Stimulated activated CD4-positive, alpha-beta T cell treated with anti-CD3 and anti-CD28 coated beads, Interleukin-12 subunit alpha, Interleukin-12 subunit beta, amount 100 ng/mL, for 4 hours (primary cell): ENCODE measurements at places on chromosomes 6 and 20.

- DNase-seq, result no peak
Measured at GRCh38 chr6:166595949-166596348, 9.5 kb upstream of the RAMACL start.

- no peak for DNase-seq
Measured at GRCh38 chr6:26457264-26457805, 420 bp upstream of the BTN2A1 start.

DNA sequence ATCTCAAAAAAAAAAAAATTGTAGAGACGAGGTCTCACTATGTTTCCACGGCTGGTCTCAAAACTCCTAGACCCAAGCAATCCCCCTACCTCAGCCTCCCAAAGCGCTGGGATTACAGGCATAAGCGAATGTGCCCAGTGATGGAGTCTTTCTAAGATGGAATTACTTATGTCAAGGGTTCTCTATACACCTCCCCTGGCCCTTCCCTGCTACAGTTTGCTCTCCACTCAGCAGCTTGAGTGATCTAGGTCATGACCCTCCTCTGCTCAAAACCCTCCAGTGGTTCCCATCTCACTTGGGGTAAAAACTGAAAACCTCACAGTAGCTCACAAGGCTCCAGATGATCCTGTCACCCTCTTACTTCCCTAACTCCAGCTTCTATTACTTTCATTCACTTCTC lies 1.8 kb upstream of the DNPH1 start:
- no peak for DNase-seq

- no peak for DNase-seq
Measured at GRCh38 chr6:33843131-33844121, 39.6 kb upstream of the MLN start.

GRCh38 chr6:34689742-34690141 lies 6.8 kb downstream of the ILRUN start:
- no peak for DNase-seq

DNA sequence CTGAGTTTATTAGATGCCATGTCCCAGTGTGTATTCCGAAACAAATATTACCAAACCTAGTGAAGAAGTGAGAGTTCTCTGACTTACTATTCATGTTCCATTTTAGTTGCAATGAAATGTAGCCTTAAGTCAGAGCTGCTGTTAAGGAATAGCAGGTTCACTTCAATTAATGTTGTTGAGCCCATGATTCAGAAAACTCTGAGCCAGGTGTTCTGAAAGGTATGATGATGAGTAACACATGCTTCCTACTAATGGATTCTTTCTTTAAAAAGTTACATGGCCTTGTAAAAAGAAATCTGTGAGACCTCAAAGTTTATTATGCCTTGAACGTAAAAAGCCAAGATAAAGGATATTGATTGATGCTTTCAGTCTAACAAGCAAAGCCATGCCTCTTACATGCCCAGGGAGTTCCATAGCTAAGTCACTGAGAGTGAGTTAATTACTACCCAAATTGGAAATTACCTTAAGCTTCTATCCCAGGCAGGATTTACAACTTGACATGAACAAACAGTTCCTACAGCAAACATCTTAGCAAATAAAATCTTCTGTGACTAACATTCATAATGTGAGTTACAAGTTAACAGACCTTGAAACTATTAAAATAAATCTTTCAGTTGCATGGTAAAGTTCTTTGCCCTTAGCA lies 122.9 kb downstream of the AKAP7 start:
- DNase-seq, result no peak

DNA sequence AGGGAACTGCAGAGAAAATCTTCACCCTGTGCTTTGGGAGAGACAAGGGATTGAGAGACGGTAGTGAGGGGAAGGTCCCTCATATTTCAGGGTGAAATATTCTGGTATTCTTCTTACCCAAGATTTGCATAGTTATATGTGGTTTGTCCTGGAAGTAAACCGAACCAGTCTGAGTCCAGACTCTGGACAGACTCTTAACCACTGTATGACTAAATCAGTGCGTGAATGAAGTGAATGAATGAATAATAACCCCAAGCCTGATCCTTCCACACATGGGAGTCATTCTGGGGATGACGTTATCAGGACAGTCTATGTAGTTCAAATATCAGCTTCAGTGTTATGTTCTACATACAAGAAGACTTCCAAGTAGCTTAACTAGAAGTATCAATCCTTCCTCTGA lies 690.7 kb downstream of the KIF16B start:
- no peak for DNase-seq

GRCh38 chr6:139891471-139891870 lies 517.0 kb upstream of the CITED2 start:
- DNase-seq, result no peak

- DNase-seq, result no peak
Measured at GRCh38 chr6:53499094-53499493, 45.8 kb downstream of the GCLC start.

- DNase-seq, result no peak
Measured at GRCh38 chr6:135088818-135089809, 34.5 kb upstream of the HBS1L start.

DNA sequence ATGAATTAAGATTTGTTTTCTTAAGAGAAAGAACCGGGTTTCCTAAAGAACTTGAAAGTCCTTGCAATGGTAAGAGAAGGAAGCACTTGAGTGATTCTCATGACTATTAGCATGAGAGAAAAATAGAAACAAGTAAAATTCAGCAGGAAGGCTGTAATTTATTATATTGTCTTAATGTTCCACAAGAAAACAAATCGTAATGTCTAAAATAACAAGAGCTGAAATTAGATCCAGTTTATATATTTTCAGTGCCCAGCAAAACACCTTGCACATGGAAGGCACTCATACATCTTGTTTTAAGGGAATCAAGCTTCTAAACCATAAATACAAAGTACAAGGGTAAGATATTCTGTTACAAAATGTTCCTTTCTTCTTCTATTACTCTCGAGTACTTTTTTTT lies 229.4 kb upstream of the PLN start:
- DNase-seq, result no peak

- DNase-seq, result no peak
Measured at GRCh38 chr20:61753316-61753942, 312.3 kb downstream of the TAF4 start.

DNA sequence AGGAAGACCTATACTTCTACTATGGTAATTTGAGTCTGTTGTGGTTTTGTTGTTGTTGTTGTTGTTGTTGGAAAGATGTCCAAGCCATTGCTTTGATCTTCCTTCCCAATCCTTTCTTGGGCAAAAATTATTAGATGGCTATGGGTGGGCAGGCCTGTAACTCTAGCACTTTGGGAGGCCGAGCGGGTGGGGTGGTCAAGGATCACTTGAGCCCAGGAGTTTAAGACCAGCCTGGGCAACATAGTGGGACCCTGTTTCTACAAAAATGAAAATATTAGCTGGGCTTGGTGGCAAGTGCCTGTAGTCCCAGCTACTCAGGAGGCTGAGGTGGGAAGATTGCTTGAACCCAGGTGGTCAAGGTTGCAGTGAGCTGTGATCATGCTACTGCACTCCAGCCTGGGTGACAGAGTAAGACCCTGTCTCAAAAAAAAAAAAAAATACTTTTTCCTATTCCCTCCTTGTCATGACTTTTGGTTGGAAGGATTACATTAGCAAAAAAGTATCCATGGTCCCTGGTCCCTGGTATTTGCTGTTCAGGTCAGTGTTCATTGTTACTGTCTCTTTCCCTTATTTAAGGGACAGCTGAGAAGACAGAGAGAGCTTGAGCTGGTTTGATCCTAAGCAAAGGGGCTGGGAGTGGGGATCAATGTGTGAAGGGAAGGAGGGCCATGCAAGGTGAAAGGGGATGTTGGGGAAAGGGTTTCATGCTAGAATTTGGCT lies 11.7 kb downstream of the NEU1 start:
- no peak for DNase-seq

- DNase-seq, result no peak
Measured at GRCh38 chr6:166495487-166496314, 90.8 kb downstream of the RAMACL start.

DNA sequence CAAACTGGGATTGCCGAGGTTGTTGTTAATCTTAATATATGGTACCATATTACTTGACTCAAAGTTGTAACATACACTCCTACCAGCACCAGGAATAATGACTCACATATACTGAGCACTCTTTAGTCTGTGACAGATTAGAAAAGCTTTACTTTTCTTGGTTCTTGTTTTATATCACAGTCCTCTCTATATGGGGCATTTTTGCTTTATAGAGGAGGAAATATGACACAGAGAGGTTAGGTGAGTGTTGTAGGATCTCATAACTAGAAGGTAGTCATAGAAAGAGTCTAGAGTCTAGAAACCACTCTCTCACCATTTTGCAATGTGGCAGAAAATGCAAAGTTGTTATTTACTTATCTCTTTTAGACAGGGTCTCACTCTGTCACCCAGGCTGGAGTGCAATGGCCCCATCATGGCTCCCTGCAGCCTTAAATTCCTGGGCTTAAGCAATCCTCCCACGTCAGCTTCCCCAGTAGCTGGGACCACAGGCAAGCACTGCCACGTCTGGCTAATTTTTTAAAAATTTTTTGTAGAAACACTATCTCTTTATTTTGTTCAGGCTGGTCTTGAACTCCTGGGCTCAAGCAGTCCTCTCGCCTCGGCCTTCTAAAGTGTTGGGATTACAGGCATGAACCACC lies 13.4 kb downstream of the TRIM38 start:
- no peak for DNase-seq

DNA sequence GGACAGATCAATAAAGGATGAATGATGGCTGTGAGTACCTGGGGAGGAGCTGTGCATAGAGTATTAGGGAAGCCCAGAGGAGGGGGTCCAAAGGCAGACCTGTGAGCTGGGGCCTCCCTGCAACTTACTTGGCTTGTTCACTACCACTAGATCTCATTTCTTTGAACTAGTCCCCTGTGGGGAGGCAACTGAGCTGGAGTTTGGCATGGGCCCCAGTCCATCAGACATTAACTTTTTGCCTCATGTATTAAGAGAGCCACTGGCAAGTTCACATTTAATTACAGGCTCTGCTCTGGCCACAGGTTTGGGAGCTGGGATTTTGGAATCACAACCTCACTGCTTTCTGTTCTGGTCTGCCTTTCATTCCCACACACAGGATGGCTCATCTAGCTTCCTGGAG lies 254.1 kb downstream of the PRL start:
- no peak for DNase-seq

DNA sequence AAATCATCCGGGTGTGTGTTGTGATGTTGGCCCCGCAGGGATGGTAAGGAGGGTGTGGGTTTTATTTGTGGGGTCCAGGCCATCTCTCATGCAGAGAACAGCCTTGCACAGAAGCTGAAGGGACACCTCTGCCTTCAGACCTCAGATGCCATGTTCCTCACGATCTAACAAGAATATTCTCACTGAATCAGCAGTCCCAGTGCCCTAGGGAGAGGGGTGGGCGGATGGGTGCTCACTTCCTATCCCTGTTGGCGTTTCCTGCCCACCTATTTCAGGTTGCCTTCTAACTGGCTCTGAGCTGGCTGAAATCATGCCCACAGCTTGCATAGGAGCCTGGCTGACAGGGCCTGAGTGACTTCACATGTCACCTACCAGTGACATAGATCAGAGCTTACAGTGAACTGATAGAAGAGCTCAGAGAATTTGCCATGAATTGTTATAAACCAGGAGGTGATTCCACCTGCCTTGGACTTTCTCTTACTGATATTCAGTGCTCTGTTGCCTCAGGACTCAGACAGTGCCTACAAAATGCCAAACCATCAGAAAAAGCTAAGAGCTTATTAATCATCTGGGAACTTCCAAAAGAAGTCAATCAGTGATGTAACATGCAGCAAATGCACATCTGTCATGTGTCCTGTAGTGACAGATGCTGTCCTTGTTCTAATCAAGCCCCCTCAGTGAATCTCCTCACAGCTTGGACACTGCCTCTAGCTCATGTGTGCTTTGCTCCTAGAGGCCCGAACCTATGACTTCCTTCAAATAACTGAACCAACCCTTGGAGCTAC lies 285.8 kb upstream of the PRND start:
- no peak for DNase-seq

DNA sequence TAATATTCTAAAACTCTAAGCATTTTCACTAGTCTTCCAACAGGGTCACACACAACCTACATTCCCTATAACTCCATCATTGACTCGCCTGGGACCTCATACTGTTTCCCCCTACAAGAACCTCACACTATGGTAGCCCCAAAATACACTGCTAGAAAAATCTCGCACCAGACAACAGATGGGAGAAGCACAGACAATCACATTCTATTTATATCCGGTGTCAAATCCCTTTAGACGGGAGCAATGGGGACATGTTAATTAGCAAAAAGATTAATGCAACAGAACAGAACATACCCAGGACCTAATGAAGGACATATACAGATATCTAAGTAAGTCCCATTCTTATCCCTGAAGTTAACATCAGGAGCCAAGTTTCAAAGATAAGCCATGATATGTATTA lies 33.6 kb downstream of the TMX4 start:
- no peak for DNase-seq

DNA sequence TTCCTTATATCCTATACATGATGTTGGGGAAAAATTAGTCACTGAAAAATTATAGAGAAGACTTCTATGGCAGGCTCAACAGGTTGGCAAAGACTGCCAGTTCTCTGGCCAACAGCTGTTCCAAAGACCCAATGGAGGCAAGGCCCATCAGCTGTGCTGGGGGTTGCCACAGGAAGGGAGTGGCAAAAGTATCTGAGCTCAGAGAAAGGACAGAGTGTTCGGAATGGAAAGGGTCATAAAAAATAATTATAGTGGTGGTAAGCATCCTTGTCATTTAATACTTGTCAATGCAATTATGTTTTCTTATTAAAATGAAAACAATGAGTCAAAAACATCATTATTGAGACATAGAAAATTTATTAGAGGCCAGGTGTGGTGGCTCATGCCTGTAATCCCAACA lies 36.1 kb downstream of the FASTKD5 start:
- no peak for DNase-seq
